ENCODE measurements at places on chromosomes 6 and 20.

DNA sequence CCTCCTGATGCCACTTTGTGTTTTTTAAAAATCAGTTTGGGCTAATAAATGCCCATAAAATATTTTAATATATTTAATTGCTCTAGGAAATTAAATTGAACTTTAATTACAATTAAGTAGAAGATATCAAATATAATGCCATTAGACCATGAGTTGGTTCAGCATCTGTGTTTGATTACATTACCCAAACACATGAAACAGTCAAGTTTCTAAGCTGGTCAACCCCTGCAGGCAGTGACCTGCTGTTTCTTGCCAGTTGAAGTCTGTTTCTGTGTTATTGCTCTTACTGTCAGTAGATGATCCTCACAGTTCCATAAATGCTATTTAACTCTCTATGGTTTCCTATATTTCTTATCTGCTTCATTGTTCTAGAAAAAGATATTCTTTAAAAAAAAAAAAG is 9.7 kb upstream of the TENT5A start:
- DNase-seq = no peak

DNA sequence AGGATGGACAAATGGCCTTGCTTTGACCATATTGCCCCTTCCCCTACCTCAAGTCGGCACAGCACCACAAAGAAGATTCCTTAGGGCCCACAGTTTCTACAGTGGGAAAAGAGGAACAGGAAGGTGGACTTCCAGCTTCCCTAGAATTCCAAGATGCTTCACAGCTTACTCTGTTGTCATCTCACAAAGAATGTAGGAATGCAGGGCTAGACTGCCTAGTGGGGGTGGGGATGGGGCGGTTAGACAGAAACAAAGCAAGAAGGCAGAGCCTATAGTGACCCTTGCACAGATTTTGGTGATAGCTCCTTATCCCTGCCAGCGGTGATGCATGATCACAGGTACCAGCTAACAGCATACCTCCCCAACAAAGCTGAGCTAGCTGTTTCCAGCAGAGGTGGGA is 607.6 kb upstream of the MAN1A1 start:
- no peak for DNase-seq

DNA sequence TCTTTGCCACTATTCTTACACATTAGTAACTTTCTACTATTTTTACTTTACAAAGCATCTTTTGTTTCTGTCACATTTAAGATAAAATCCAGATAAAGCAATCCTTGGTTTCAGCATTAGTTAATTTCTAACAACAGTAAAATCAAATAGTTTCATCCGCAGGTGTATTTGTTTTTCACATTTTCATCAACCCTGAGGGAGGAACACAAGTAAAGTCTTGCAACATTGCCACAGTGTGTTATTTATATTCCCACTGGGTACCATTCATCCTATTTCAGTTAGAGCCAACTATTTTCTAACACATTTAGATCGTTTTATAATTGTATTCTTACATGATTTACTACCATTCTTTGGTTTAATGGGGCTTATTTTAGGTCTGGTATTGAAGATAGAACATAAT is 908.7 kb upstream of the CITED2 start:
- DNase-seq = no peak

DNA sequence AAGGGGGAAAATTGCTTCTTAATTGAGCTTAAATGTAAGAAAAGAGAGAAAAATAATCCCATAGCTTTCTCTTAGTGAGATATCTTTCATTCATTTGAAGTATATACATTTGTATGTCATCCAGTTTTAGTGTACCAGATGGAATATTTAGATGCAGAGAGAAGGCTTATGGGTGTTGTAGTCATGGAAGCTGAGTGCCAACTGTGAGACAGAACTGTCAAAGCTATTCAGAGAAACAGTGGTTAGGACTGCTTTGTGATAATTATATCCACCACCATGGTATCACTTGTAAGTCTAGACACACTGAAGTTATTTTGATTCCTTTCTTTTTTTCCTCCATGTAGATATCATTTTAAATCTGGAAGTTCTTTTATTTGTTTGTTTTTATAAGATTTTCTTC is 524.3 kb upstream of the EPHA7 start:
- DNase-seq = no peak

DNA sequence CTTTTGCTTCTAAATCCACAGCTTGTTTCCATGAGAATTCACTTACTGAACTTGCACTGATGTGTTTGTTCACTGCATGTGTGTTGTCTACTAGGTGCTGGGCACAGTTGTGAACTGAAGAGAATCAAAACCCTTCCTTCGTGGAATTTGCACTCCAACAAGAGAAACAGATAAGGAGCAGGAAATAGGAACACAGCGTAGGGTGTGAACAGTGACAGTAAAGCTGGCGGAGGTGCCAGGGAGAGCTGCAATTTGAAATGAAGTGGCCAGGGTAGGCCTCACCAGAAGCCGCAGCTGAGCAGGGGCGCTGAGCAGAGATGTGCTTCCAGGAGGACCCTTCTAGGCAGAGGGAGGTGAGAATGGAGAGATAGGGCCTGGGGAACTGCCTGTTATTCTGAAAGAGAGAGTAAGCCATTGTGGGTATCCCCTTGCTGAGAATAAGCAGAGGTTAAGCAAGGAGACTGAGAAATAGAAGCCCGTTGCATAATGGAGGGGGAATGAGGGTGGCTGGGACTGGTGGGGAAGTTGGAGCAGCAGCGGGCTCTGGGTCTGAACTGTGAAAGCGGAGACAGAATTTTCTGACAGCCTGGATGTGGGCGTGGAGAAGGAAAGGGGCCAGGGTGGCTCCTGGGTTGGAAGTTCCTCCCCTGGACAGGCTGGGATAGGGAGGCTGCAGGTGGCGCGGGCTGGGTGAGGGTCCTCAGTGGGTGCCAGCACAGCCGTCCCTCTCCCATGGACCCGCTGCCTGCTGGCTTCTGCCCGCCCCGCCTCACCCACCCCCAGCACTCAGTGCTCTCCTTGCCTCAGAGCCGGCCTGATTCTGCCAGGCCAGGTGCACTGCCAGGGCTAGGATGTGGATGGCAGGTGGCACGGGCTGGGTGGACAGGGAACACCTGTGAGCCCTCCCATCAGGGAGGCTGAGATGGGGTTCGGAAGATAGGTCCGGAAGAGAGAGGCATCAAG is 114.7 kb upstream of the AFDN start:
- no peak for DNase-seq

GRCh38 chr20:44491635-44492395 is 16.1 kb downstream of the TTPAL start:
- no peak for DNase-seq

DNA sequence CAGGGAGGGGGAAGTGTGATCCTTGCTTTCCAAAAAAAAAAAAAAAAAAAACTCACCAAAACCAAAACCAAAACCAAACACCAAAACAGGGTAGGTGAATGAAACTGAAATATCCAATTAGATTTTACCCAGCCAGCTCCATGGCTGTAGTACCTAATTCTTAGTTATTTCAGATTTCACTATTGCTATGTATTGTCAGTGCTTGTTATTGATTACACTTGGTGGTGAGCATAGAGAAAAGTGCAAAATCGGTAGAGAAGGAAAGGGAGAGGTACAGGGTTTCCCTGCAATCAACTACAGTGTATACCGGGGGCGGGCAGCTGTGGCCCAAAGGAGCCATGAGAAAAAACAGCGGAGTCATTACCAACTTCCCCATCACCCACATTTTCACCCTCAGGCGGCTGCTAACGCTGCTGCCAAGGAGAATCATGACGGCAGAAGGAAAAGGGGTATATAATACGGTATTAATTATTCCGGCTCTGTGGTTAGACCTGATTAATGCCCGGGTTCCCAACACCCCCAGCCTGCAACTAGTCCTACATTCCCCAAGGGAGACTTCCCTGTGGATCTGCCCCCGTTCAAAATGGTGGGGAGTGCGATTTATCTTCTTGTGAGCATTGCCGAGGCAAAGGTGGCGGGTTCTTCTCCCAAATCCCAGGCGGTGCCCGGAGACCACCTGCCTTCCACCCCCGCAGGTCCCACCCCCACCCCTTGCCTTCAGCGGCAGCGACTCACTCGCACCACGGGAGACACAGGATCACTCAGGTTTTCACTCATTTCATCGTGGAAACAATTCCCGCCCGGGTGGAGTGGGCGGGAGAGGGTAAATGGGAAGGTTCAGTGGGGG is at the start of gene C6orf62:
Gene C6orf62 (minus strand): TSS at position 30 of the 847 bp plus-strand sequence. CDS start 486 bp downstream, outside the sequence.
- DNase-seq = peak; percentile 70

DNA sequence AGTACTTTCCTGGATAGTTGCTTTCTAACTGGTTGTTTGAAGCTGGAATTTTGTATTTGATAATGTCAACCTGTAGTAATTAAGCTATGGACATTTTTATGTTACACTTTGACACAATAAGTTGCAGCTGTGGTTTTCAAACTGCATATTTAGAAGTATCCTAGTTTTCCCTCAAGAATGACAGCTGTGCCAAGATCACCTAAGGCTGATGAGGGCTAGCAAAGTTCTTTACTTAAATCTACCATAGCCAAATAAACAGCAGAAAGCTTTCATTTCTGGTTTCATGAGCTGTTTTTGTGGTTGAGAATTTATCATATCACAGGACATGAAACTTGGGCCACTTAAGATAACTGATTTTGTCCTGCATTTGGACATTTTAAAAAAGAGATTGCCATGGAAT is 30.6 kb downstream of the FAM229B start:
- no peak for DNase-seq

- DNase-seq = peak; percentile 36
Observed at GRCh38 chr6:26021001-26021349, 58.4 kb downstream of the TRIM38 start.

DNA sequence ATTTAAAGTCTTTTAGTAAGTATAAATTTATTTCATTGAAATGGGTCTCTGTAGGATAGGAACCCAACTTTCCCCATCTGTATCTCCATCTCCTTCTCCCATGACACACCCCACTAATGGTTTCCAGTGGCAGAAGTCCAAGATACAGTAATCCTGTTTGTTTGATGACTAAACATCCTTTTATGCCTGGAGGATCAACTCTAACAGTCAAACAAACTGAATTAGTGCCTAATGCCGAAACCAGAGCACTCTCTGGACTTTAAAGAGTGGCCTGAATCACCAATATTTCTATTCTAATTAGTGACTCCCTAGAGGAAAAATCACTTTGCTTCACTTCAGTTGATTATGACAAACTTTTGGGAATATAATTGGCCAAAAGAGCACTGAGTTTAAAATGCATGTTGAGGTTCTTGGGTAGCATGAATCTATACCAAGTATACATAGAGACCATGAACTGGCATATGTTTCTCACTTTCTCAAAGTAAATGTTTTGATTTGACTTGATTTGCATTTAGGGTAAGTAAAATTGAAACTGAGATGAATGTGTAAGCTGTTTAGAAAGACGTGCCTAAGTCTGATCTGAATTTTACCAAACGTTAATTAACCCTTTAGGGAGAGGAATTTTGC is 776.4 kb upstream of the NRSN1 start:
- no peak for DNase-seq

DNA sequence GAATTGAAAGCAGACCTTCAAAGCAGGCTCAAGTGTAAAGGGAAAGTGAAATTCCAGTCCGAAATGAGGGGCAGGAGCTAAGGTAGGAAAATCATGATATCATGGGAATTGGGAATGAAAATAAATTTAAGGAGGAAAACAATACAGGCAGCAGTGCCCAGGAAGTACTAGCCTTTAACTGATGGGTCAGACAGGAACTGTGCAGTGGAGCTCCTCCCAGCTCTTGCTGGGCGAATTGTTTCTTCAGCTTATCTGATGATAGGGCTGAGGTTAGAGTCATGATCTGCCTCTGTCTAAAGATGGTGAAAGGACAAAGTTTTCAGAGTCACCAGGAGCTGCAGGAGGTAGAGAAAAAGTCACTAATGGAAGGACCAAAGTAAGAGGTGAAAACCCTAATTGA is 457.9 kb upstream of the PTCHD4 start:
- DNase-seq = no peak

GRCh38 chr6:32818867-32819266 is 2.1 kb upstream of the HLA-DOB start:
- no peak for DNase-seq

- no peak for DNase-seq
Observed at GRCh38 chr20:50320901-50321796, 130.5 kb downstream of the CEBPB start.

DNA sequence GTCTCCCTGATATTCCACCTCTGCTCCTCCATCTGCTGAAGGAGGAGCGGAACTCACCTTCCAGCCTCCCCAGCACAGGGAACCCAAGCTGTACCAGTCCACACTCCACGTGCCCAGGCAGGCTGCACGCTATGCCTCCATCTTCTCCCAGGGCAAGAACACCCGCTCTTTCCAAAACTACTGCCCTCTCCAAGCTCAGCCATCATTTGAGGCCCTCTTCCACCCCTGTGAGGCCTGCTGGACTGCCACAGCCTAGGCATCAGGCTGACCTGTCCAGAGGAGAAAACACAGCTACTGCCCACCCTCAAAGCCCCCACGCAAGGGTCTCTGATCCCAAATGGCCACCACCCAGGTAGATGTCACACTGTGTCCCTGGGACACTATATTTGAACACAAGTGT is 99.9 kb downstream of the PRND start:
- DNase-seq = no peak

- DNase-seq = no peak
Observed at GRCh38 chr6:170250455-170250854, 40.4 kb downstream of the DLL1 start.

DNA sequence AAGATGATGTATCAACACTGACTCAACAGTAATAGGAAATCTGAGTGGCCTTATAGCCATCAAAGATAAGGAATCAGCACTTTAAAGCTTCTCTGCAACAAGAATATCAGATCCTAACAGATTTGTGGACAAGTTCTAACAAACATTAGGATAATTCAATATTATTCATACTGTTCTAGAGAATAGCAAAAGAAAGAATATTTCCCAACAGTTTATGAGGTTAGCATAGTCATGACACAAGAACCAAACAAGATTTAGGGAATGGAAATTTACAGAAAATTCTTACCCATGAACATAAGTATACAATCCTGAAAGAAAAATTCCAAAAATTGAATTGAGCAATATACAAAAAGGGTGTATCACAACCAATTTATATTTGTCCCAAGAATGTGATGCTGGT is 64.3 kb upstream of the BTBD3 start:
- DNase-seq = no peak

- DNase-seq = no peak
Observed at GRCh38 chr20:4710106-4710475, 11.6 kb upstream of the PRND start.

GRCh38 chr6:22673474-22673873 is 104.1 kb downstream of the HDGFL1 start:
- DNase-seq = no peak

DNA sequence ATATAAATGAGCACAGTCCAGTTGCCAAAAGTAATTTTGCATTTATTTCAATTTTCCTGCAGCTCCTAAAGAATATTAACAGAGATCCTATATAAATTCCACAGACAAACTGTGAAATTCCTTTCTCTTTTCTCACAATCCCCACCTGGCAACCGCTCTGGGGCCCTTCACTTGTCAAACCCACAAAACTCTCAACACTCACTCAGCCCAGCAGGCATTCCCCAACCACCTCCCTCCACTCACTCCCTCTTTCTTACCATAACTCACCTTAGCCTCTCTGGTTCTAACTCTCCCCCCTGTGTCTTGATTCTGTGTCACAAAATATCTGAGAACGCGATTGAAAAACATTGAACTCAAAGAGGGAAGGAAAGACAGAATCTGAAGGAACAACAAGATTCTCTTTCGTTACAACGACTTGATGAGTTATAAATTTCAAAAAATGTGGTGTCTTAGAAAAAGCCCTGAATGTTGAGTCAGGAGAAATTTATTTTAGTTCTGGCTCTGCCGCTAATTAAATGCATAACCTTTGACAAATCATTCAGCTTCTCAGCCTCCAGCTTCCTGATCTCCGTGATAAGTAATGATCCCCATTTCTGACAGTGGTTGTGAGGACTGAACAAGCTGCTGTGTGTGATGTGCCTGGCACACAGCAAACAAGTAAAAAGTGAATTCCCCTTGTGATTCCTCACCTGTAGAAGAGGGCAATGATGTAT is 87.9 kb downstream of the UNC5CL start:
- no peak for DNase-seq

All from stimulated activated naive CD4-positive, alpha-beta T cell treated with Interleukin-2 at 50 U/mL for 16 hours (primary cell).